ENCODE measurements at places on chromosomes 5 and 9. TPM values are rescaled to one million over a fixed set of nuclear protein-coding genes. Genes with fewer than 3 reads are reported as not detected.
A peak's percentile ranks its signal among the peaks of the same experiment; 100 is the strongest.

The FOXD4L5 gene
- 0.16 TPM for total RNA-seq

DNA sequence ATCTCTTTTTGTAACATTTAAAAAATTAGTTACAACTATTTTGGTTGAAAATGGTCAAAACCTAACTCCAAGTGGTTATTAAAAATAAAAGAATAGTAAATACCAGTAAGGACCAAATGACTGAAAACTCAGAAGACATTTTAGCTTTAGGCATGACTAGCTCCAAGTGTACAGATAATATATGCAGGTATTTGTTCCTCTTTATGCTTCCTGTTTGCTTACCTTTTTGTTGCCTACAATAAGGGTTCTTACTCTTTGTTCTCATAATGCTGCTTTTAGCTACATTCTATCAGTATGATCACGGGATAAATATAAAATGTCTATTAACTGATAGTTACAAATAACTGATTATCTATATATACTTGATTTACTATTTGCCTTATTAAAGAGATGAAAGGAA, 259.6 kb downstream of the CDH12 start:
- H3K36me3 ChIP-seq: no peaks in the 10 kb centered on the region
- DNase-seq: no peak
- H3K4me1 ChIP-seq: no peaks in the 10 kb centered on the region
- H3K27me3 ChIP-seq: no peaks in the 10 kb centered on the region
- H3K27ac ChIP-seq: no peak overlapping the region
- H3K4me3 ChIP-seq: no peak overlapping the region

- H3K27me3 ChIP-seq: no peaks in the 10 kb centered on the region
- no peak overlapping the region for H3K4me3 ChIP-seq
- H3K4me1 ChIP-seq: no peaks in the 10 kb centered on the region
- DNase-seq: no peak
- no peak overlapping the region for H3K27ac ChIP-seq
These were observed 58.6 kb downstream of the CDKN2A start for GRCh38 chr9:21935631-21936030.

DNA sequence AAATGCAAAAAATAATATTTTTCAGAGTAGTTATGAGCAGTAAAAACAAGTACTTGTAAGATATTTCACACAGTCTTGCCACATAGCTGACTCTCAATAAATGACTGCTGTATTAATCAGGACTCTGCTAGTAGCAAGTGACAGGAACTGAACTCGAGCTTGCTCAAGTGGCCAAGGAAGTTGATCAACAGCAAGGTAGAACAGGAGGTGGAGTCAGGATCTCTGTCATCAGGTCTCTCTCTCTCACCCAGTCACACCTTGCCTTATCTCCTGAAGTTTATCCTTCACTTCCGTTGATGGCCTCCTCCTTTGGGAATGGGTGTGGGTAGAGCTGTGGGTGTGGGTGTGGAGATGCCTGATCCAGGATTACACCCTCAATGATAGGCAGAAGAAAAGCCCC, 107.0 kb downstream of the GPBP1 start:
- no peaks in the 10 kb centered on the region for H3K27me3 ChIP-seq
- no peaks in the 10 kb centered on the region for H3K4me1 ChIP-seq
- H3K36me3 ChIP-seq: no peaks in the 10 kb centered on the region
- no peak for DNase-seq

GRCh38 chr9:77649109-77649812, 1.1 kb upstream of the GNA14 start:
- no peaks in the 10 kb centered on the region for H3K4me1 ChIP-seq
- H3K4me3 ChIP-seq: no peak overlapping the region
- DNase-seq: no peak
- H3K36me3 ChIP-seq: no peaks in the 10 kb centered on the region
- H3K27ac ChIP-seq: no peak overlapping the region

- no peaks in the 10 kb centered on the region for H3K27me3 ChIP-seq
- DNase-seq: no peak
- no peaks in the 10 kb centered on the region for H3K36me3 ChIP-seq
- H3K4me3 ChIP-seq: no peak overlapping the region
These were observed 51.8 kb upstream of the HMHB1 start for GRCh38 chr5:143760131-143760505.

The CCNH gene
- total RNA-seq: 100 TPM

DNA sequence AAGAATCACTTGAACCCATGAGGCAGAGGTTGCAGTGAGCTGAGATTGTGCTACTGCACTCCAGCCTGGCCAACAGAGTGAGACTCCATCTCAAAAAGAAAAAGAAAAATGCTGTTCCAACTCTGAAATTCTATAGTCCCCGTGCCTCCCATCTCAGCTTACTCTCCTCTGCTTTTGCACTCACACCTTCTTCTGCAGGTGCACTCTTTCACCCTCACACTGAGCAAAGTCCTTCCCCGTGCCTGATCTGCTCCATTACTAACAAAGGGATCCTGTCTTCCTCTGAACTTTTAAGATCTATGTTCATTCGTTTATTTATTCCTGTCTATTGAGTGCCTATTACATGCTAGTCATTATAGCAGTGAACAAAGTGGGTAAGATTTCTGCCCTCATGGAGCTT, 47.8 kb downstream of the SUSD1 start:
- DNase-seq: no peak
- peaks cover 47% of the 10 kb centered on the region for H3K36me3 ChIP-seq
- no peaks in the 10 kb centered on the region for H3K27me3 ChIP-seq
- H3K27ac ChIP-seq: no peak overlapping the region

The HSD17B3 gene
- not detected for total RNA-seq

DNA sequence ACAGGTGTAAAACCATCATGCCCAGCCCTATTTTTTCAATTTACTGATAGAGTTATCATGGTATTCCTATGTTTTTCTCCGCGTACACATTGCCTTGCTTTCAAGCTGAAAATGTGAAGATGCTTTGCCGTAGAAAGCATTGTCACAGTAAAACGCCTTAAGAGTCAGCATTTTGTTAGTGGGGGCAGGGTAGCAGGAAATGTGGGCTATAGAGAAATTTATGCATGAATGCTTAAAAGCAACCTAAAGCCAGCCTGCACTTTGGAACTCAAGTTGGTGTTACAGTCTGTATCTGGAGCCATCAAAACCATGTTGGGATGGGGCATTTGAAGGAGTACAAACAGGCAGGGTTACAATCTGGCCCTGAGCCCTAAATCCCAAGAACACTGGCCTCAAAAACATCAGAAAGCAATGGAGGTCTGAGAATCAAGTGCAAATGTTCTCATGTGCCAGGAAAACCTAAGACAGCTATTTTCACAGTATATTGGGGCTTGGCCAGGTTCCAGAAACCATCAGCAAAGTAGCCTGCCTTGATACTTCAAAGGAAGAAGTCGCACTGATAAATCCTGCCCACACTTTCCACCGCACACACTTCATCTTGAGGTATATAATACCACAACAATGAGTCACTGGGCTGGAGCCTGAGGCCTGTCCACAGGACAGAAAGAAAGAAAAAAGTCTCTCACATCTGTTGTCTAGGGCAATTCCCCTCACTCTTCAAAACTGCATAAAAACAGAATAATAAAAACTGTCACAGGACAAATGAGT, 313.8 kb downstream of the ENC1 start:
- DNase-seq: peak; percentile 79
- H3K36me3 ChIP-seq: no peaks in the 10 kb centered on the region
- H3K4me3 ChIP-seq: no peak overlapping the region
- no peak overlapping the region for H3K27ac ChIP-seq
- H3K27me3 ChIP-seq: peaks cover 2% of the 10 kb centered on the region

DNA sequence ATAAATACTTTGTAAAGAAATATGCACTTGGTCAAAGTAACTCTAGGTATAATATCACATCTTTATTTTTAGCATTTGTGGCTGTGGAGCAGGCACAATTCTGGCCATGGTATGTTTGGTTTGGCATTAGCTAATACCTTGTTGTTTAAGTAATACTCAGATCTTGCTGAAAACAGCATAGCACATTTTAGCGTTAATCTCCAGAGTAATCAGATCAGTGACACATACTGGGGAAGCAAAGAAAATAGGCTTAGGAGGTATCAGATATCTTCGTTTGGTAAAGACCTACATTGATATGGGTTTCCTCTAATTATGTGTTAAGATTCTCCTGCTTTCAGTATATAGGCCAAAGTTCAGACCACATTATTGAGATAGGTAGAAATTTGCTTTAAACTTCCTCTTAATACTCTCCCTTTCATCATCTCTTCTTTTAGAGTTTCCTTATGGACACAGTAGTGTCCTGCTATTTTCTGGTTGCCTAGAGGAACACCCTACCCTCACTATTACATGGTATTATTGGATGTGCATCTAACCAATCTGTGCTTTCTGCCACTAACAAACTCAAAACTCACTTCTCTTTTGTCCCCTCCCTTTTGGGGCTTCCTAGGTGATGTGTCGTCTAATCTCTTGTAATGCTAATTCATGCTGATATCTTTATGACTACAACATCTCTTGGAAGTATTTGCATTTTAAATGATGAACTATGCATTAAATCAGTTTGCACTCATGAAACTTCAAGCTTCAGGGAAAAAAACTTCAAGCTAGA, 437.3 kb upstream of the ADAMTSL1 start:
- H3K27ac ChIP-seq: no peak overlapping the region
- no peak for DNase-seq
- H3K36me3 ChIP-seq: no peaks in the 10 kb centered on the region
- no peak overlapping the region for H3K4me3 ChIP-seq
- no peaks in the 10 kb centered on the region for H3K4me1 ChIP-seq

The SPAG8 gene
- 0.36 TPM for total RNA-seq

DNA sequence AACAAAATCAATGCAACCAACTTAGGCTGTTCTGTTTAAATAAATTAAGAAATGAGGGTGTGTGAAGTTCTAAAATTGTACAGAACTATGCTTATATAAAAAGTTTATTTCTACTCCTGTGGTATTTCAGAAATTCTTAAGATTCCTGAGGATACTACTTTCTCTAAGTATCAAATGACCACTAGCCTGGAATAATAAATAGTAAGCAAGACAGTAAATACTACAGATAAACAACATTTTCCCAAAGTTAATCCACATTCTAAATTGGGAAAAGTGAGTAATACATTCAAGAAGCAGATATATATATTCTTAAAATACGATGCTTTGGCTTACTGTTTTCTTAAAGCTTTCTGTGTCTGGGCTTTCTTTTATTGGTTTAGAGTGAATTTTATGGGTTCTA, 29.5 kb downstream of the CCNH start:
- DNase-seq: no peak
- H3K27me3 ChIP-seq: no peaks in the 10 kb centered on the region
- no peaks in the 10 kb centered on the region for H3K4me1 ChIP-seq
- no peak overlapping the region for H3K27ac ChIP-seq
- no peak overlapping the region for H3K4me3 ChIP-seq

The SPATA31A1 gene
- not detected for total RNA-seq

GRCh38 chr9:128107468-128108268, 19.9 kb downstream of the PTGES2 start:
- H3K27ac ChIP-seq: no peak overlapping the region
- H3K36me3 ChIP-seq: peaks cover 70% of the 10 kb centered on the region
- peaks cover 49% of the 10 kb centered on the region for H3K4me1 ChIP-seq
- H3K4me3 ChIP-seq: no peak overlapping the region

GRCh38 chr5:93894601-93895354, 153.4 kb upstream of the POU5F2 start:
- H3K27ac ChIP-seq: no peak overlapping the region
- no peak overlapping the region for H3K4me3 ChIP-seq
- H3K36me3 ChIP-seq: no peaks in the 10 kb centered on the region
- H3K4me1 ChIP-seq: no peaks in the 10 kb centered on the region

The SLC23A1 gene
- total RNA-seq: 0.40 TPM

The F12 gene
- 18.3 TPM for total RNA-seq

DNA sequence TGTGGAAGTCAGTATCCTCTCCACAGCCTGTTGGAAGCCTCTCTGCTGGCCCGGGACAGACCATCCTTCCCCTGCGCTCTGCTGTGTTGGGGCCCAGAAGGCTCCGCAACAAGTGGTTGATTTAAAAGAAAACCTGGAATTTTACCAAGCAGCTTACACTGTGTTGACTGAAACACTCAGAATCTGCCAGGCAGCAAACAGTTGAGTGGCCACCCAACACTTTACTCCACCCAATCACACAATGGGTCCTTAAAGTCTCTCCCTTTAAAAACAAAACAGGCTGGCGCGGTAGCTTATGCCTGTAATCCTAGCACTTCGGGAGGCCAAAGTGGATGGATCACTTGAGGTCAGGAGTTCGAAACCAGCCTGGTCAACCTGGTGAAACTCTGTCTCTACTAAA, 28.0 kb upstream of the DMRT3 start:
- H3K27ac ChIP-seq: no peak overlapping the region
- no peaks in the 10 kb centered on the region for H3K4me1 ChIP-seq
- no peaks in the 10 kb centered on the region for H3K27me3 ChIP-seq
- no peak overlapping the region for H3K4me3 ChIP-seq

GRCh38 chr5:76787237-76787636, 31.6 kb upstream of the F2RL1 start:
- no peak for DNase-seq
- H3K27me3 ChIP-seq: 0 out of 3 replicates have a peak, but pooled peaks cover 2% of the 10 kb centered on the region
- no peaks in the 10 kb centered on the region for H3K4me1 ChIP-seq
- H3K36me3 ChIP-seq: no peaks in the 10 kb centered on the region
- H3K4me3 ChIP-seq: no peak overlapping the region

The GRIN1 gene
- 0.35 TPM for total RNA-seq

DNA sequence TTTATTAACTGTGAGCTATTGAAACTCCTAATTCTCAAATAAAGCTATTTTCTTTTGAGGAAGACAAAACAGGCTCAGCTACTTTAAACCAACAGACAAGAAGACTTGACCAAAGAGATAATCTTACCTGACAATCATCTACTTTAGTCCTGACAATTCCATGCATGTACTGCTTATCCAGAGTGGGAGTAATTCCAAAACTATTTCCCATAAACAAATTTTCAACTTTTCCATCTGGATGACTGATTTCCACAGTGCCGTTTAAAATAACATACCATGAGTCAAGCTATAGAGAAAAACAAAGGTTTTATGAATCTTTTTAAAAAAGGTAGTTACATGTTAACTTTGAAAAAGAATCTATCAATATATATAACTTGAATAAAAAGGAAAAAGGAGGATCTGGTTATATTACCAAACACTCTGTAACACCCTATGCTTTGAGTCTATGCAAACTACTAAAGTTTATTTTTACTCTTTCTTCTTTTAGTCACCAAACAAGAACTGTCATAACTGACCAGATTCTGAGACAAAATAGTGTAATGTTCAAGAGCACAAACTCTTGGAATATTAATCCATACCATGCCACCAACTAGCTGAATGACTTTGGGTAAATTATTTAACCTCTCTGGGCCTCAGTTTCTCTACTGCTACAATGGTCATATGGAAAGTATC, 129.7 kb downstream of the RAPGEF6 start:
- no peak overlapping the region for H3K27ac ChIP-seq
- no peaks in the 10 kb centered on the region for H3K27me3 ChIP-seq
- no peak overlapping the region for H3K4me3 ChIP-seq
- no peak for DNase-seq
